ENCODE measurements at places on chromosomes 12 and 14.

GRCh38 chr12:45128637-45129036 is 77.7 kb upstream of the DBX2 start:
- DNase-seq: no peak

DNA sequence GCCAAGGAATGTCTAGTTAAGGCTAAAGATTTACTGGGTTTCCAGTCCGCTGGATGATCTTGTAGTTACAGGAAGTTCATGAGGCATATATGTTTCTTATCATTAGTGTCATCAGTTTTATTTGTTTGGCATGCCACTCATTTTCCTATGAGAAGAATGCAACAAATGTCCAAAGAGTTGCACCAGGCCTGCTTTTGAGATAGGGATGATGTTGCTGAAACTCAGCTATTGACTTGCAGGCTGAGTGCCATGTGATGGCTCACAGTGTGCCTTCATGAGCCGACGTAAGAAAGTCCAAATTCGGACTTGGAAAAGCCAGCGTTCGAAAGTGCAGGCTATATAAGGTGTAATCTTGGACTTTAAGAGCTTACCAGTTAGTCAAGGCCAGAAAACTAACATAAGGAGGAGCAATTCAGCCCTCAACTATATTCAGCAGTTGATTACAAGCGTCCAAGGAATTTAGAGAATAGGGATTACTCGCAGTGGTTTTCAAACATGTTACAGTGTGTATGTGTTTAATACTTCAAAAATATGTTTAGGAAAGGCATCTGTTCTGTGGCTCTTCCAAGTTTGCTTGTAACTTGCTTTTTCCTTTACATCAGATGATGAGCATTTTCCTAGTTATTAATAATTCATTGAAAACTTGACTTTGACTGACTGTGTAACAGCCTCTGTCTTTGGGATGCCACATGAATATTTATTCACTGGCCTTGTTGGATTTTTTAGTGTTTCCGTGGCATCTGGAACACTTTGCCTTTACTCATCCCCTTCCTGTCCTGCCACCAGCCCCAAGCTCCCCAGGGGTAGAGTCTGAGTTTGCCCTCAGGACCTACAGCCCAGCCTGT is 101.3 kb downstream of the LGMN start:
- no peak for DNase-seq

- DNase-seq: no peak
Observed at GRCh38 chr12:39586816-39587215, 32.8 kb downstream of the ABCD2 start.

DNA sequence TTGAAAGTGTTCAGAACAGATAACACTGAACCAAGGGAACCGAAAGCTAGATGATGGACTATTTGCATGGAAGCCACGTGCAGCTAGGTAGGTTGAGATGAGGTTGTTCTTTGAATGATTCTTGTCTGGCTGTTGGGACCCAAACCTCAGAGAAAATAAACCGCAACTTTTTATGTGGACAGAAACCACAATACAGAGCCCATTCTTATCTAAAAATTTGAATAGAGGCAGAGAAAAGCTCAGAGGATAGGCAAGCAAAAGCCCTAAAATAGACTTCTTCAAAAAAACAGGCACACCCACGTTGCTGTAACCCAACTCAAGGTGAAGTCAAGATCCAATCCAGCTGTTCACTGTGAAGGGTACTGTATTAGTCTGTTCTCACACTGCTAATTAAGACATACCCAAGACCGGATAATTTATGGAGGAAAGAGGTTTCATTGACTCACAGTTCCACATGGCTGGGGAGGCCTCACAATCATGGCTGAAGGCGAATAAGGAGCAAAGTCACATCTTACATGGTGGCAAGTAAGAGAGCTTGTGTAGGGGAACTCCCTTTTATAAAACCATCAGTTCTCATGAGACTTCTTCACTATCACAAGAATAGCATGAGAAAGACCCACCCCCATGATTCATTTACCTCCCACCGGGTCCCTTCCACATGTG is 353.8 kb downstream of the AACS start:
- DNase-seq: no peak

DNA sequence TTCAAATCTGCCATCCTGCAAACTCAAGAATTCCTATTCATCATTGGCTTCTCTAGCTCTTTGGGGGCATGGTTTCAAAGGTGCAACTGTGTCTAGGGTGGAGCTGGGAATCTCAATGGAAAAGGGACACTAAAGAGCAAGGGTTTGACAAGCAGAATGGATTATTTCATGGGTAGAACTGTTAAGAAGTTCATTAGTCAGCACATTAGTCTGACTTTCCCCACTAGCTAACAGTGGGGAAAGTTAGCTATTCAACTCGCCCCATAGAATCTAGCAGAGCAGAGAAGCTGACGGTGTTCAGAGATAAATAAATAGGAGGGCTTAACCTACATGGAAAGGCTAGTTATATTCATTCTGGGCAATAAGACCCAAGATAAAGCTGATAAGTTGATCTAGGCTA is 153.9 kb downstream of the EMP1 start:
- no peak for DNase-seq

DNA sequence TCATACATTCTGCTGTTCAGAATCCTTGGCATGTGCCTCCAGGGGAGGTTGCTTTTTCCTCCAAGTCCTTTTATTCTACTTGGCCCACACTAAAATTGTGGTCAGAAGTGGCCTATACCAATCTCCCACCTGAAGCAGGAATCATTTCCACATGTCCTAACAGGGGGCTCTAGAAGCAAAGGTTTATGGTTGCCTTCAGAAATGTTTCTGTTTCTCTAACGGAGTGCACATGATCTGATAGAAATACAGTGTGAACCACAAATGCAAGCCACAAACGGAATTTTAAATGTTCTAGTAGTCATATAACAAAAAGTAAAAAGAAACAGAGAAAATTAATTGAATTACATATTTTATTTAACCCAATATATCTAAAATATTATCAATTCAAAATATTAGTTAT is 4.0 kb downstream of the PTGER2 start:
- no peak for DNase-seq

DNA sequence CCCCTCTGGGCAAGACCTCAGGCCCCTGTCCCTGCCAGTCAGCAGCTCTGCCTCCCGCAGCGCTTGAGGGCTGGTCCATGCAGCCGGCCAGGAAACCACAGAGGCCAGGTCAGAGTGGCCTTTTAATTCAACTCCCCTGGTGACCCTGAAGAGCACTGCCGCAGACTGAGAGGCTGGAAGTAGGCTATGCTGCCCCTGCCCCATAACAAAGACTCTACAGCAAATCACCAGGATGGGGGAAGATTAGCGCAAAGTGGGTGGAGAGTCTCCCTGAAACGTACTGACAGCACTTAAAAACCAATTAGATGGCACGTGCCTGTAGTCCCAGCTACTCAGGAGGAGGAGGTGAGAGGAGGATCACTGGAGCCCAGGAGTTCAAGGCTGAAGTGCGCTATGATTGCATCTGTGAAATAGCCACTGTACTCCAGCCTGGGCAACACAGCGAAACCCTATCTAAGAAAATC is 70.5 kb downstream of the ITPK1 start:
- DNase-seq: no peak

GRCh38 chr14:103361867-103362266 is 23.3 kb upstream of the MARK3 start:
- no peak for DNase-seq

- no peak for DNase-seq
Observed at GRCh38 chr14:89315493-89316470, 101.3 kb downstream of the FOXN3 start.

DNA sequence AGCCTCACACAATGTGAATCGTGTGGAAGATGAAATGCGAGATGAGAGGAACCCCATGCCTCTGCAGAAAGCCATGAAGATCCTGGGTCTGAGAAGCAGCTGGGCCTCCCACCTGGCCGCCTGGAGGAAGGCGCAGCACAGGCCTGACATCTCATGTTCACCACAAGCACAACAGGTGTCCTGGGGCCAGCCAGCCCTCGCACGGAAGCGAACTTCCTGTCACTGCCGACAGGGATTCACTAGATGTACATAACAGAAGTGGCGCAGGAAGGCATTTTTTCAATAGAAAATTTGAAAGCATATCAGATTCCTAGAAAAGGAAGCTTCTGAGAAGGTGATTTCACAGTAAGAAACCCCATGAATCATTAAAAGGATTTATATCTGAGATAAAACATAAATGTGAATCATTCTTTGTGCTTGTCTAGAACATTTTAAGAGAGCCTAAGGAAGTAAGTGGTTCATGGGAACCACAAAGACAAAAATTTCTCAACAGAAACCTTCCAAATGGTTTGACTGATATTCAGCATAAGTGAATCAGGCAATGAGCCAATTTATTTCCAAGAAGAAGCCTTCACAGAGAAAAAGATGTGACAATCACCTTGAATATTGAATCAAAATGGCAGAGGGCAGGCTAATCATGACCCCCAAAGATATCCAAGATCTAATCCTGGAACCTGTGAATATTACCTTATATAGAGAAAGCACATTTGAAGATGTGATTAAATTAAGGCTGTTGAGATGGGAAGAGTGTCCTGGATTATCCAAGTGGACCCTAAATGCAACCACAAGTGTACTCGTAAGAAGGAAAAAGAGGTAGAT is 311.9 kb downstream of the DUSP6 start:
- DNase-seq: peak; percentile 77

GRCh38 chr14:83147006-83147405 is 1613.4 kb upstream of the SEL1L start:
- no peak for DNase-seq

GRCh38 chr12:95118138-95118787 is 44.8 kb upstream of the NR2C1 start:
- DNase-seq: no peak

DNA sequence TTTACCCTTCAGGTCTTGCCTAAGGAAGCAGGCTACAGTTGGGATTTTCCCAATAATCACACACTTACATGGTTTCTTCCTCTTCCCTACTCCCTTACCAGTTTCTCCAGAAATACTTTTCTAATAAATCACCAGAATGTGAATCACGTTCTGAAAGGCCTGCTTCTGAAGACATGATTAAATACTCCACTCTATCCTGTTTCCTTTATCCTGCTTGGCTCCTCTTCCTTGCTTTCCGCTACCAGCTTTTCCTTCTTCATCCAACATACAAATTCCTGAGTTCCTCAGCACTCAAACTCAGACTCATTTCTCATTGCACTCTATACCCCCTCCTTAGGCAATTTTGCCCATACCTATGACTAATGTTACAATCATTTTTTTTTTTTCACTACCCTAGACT is 118.3 kb downstream of the MGAT4C start:
- no peak for DNase-seq

GRCh38 chr12:89538897-89539296 is 13.1 kb upstream of the POC1B start:
- DNase-seq: no peak

GRCh38 chr12:100895192-100895591 is 100.6 kb downstream of the ANO4 start:
- no peak for DNase-seq

GRCh38 chr12:120799243-120800045 is 73.8 kb downstream of the ACADS start:
- no peak for DNase-seq

- no peak for DNase-seq
Observed at GRCh38 chr14:101476916-101477553, 84.3 kb upstream of the DIO3 start.

- no peak for DNase-seq
Observed at GRCh38 chr14:78162202-78162601, 8.0 kb upstream of the NRXN3 start.

DNA sequence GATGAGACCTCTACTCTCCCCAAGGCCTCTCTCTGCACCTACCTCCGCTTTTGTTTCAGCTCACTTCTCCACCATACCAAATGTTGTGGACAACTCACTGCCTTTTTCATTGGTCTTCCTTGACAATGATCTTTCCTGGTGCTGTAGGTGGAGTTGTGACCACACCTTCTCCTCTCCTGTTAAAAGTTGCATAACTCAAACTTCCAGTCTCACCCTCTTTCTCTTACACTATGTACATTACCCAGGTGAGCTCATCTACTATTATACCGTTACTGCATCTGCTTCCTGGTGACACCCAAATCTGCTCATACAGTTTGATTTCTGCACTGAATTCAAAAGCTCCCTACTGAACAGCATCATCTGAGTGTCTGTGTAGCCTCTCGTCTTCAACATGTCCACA is 542.8 kb downstream of the GALC start:
- no peak for DNase-seq

DNA sequence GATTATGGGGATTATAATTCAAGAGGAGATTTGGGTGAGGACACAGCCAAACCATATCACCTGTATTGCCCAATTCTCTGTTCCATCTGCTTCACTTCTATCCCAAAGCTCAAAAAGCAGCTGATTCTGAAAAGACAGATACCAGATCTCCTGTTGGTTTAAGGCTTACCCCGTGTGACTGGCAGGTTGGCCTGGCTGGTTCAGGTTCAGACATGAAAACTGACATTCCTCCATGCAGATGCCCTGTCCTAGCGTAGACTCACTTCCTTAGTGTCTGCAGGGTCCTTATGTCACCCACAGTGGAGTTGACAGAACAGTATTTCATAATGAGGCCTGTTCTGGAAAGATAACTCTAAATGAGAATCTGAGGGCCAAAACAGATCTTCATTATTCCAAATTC is 61.1 kb upstream of the FLRT2 start:
- no peak for DNase-seq

DNA sequence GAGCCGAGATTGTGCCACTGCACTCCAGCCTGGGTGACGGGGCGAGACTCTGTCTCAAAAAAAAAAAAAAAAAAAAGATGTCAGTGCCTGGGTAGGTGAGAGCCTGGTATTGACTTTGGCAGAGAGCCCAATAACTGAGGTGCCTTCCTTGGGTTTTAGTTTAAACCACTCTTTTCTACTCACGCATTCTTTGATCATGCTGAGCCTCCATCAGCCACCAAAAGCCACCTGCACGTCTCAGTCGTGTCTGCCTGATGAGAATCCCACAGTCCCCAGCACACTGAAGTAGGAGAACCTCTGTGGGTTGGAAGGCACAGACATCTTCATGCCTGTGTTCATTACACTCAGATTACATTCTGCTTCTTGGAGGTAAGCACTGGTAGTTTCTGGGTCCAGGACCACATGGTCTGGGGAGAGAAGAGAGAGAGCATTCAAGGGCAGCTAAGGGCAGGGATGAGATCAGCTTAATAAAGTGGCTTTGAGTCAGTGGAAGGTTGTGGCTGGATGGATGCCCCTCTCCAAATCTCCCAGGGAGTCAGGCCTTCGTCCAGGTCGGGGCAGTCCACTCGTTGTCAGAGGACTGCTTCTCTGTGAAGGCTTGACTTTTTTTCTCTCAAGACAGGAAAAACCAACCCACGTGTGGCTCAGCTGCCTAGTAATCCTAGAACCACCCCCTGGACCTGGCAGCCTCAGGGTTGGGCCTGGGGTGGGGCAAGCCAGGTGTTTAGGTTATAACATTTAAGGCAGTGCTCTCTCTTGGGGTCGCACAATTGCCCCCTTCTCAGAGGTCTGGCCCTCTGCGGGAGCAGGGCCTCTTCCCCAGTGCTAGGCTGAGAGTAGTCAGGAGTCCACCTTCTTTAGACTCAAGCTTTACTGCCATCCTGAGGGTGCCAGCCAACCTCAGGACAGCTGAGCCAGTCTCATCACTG is 32.6 kb upstream of the MAX start:
- DNase-seq: no peak

GRCh38 chr14:58665773-58666500 is 28.2 kb downstream of the DACT1 start:
- no peak for DNase-seq
